ENCODE measurements at places on chromosomes 12 and 14.
A peak's percentile ranks its signal among the peaks of the same experiment; 100 is the strongest.

DNA sequence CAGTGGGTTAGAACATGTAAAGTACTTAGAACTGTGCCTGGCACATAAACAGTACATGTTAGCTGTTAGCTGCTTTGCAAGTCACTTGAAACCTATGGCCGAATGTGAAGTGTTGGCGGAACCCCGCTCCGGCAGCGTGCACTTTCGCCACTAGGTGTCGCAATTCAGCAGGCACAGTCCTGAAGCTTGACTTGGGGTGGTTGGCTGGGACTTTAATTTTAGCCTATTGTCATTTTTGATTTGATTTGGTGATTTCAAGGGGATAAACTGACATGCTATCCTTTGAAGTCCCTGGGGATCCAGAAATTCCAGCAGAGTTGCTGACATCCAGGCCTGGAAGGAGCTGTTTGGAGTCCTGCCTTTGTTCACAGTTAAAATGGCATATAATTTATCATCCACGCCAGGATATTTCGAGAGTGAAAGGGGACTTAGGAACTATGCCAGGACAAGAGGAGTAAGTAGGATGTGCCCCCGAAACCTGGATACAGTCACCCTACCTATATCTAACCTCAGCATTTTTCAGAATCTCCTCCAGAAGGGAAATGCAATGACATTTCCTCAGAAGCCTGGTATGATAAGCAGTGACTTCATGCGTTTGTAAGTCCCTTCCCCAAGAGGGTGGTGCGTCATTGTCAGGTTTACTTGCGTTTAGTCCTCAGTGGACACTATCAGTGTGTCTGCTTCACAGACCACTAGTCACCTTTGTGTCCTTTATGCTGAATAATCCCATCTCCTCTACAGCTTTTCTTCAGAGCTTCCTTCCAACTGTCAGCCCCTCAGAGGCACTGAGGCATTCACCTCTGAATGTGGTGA, 3.5 kb upstream of the TSPAN9 start:
- peak; percentile 69 for DNase-seq

DNA sequence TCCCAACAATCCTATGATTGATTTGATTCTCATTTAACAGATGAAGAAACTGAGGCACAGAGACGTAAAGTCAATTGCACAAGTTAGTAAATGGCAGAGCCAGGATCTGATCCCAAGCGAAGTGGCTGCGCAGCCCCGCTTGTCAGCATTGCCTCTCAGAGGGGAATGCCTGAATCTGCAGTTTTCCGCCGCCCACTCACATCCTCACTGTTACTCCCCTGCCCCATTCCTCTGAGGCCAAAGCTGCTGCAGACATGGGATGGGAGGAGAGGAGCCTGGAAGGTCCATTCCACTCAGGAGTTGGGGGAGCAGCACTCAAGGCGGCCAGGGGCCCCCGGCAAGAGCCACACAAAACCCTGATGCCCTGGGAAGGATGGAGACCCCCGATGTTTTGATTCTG, 1.0 kb downstream of the NRIP2 start:
- DNase-seq, result no peak

DNA sequence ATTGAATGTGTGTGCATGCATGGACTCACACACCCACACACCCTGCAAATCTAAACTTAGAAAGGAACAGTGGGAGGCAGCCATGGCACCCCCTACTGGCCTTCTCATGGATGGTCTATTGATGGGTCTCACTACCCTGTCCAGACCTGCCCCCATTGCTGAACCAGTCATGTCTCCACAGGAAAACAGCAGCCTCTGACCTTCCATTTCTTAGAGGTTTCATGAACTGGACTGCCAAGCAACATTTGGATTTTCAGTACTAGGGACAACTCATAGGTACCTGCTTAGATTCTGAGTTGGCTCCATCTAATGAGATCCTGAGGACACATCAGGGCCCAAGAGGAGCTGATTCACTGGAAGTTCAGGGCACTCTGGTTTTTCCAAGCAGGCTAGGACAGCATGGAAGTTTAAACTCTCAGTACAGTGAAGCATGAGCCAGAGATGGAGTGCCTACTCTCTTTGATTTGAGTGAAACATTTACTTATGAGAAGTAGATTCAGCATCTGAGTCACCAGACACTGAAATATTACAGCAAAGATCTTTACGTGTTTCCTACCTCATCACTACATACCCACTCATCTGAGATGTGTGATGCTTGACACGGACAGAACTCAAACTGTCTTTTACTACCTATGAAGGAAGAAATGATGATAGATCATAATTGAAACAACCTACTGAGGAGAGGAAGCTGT, 98.9 kb upstream of the PLEKHG7 start:
- DNase-seq, result no peak

GRCh38 chr12:587132-588023, 75.9 kb downstream of the NINJ2 start:
- no peak for DNase-seq

- DNase-seq, result no peak
Observed at GRCh38 chr12:77606348-77606747, 224.3 kb upstream of the NAV3 start.

- no peak for DNase-seq
Observed at GRCh38 chr14:68109132-68109900, 289.7 kb downstream of the RAD51B start.

Measured in T follicular helper cell (primary cell).